MV-4-11 (cell line): ENCODE measurements at places on chromosomes 5 and 9.

- DNase-seq, result no peak
These were observed 39.7 kb upstream of the POC5 start for GRCh38 chr5:75756981-75757380.

DNA sequence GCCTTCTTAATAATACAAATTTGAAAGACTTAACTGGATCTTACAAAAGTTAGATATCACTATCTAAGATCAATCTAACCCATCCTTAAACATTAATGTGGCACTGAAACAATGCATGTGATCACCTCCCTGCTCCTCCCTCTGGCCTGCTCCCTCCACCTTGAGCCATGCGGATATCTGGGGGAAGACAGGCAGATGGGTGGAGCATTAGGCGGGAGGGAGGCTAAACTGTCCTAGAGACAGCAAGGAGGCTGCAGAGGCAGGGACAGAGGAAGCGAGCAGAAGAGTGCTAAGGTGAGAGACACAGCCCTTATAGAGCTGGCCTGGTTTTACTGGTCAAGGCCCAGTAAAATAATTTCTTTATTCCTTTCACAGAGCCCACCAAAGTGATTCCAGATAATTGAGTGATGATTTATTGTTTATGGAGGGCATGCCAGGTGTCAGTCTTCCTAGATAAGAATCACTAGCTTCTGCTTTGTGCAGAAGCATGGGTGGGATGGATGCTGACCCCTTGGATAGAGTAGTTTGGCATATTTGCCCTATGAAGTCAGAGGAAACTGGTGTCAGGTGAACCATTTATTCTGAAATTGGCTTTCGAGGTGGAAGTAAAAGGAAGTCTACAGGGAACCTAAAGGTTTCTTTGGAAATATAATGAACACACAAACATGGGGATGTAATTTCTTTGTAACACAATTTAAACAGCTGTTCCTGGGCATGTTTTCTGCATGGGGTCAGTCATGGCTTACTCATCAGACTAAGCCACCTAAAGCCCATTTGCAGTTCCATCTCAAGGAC is 188.3 kb downstream of the GNAQ start:
- DNase-seq, result no peak

DNA sequence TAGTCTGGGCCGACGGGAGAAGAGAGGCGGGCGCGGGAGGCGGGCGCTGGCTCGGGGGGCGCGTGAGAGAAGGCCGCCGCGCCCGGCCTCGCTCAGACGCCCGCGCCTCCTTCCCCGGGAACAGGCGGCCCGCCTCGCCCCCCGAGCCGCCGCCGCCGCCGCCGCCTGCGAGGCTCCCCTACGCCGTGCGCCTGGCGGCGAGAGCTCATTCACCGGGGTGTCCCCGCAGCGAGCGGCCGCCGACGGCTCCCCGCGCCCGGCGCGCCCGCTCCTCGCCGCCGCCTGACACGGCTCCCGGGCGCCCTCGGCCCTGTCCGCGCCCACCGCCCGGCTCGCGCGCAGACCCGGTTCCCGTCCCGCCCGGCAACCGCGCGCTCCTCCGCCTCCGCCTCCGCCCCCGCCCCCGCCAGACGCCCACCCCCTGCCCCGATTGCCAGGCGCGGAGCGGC is at the start of gene GNAQ:
TSS of gene GNAQ (minus strand) at position 368 of the 449 bp plus-strand sequence. CDS start 576 bp downstream, outside the sequence.
- DNase-seq, result no peak

DNA sequence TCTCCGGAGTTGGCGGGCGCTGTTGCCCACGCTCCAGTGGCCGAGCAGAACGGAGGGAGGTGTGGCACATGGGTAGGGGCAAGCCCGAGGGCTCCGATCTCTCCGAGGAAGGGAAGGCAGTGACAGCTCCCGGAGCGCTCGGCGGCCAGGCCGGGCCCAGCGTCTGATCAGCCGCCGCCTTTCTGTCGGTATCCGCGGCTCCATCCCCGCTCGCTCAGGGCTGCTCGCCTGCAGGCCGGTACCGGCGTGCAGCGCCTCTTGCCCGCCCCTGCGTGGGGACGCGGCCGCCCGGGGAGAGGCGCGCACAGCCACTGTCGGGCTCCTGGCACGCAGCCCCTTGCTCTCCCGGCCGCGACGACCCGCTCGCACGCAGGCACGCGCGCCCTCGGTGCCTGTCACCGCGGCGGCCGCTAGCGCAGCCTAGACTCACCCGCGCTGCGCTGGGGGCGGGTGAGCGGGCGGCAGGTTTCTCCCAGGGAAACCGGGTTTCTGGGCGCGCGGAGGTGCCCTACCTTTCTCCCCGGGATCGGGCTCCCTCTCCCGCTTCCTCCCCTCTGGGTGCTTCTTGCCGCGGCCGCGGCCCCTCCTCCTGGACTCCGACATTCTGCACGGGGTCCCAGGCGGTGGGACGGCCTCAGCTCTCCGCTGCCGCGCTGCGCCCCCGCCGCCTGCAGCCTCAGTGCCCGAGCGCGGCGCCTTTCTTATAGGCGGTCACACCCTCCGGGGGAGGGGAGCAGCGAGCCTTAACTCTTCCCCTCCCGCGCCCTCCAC is 108.4 kb downstream of the PSD2 start:
- DNase-seq, result no peak

- DNase-seq, result no peak
These were observed 166.6 kb downstream of the CDK5RAP2 start for GRCh38 chr9:120413121-120414048.

DNA sequence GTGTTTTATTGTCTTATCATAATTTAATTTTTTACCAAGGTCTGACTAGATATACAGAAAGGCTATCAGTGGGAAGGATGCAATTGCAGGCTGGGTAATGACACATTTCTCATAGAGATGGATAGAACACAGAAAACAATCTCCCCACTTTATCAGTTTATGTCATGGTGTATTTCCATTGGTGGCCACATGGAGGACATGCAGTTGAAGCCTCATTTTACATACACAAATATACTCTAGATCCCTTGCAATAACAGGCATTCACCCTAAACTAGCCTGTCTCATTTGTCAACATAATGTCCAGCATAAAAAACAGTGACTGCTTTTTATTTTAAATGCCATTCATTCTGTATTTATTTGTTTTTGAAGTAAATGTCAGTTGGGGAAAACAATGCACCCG is 526.3 kb downstream of the GABRG2 start:
- no peak for DNase-seq

- no peak for DNase-seq
These were observed 10.9 kb downstream of the ABL1 start for GRCh38 chr9:130845901-130846481.

GRCh38 chr9:132833550-132834121 is 44.4 kb downstream of the AK8 start:
- no peak for DNase-seq

GRCh38 chr5:179427676-179428056 is 82.4 kb upstream of the ADAMTS2 start:
- no peak for DNase-seq

GRCh38 chr9:21590058-21590996 is 108.2 kb upstream of the IFNE start:
- no peak for DNase-seq

DNA sequence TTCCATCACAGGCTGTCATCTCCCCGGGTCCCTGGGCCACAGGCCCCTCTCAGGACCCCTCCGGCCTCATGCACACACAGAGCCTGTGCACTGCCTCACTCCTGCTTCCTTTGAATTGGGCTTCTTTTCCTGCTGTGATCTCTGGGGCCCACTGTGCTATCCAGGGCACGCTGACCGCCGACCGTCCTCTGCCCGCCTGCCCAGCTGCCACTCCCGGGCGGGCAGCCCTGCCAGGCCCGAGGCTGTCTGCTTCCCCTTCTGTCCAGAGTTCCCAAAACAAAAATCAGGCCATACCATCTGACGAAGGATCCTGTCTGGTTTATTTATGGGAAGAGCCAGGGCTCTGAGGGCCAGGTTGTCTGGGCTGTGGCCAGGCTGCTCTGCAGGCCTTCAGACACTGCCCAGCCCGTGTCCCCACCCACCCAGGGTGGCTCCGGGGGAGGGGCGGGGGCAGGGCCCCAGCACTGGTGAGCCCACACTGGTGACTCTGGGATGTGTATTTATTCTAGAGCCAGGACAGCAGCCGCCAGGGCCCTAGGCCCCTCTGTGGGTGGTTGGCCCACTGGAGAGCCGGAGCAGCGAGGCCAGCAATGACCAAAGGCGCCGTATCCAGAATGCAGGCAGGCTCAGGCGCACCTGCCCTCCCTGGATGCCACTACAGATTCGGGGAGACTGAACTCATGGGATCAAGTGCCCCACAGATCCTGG is 57.0 kb downstream of the ADAMTS2 start:
- no peak for DNase-seq

- DNase-seq, result peak; percentile 9
These were observed 80.6 kb downstream of the FBXO4 start for GRCh38 chr5:42005561-42006153.

DNA sequence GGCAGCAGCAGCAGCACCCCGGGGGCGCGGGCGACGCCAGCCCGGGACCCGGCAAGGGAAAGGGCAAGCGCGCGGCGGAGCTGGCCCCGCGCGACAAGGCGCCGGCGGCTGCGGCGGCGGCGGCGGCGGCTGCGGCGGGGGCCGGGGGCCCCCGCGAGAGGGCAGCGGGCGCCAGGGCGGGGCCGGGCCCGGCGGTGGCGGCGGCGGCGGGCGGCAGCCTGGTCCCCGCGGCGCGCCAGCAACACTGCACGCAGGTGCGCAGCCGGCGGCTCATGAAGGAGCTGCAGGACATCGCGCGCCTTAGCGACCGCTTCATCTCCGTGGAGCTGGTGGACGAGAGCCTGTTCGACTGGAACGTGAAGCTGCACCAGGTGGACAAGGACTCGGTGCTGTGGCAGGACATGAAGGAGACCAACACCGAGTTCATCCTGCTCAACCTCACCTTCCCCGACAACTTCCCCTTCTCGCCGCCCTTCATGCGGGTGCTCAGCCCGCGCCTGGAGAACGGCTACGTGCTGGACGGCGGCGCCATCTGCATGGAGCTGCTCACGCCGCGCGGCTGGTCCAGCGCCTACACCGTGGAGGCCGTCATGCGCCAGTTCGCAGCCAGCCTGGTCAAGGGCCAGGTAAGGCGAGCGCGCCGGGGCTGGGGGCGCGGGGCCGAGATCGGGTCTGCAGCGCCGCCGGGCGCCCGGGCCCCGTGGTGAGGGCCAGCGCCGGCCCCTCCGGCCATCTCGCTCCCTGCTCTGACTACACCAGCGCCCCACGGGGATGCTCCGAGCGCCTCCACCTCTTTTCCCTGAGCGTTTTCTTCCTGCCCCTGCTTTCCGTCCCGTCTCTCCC is at the start of gene UBE2QL1:
TSS of gene UBE2QL1 (plus strand) at position 238 of the 843 bp plus-strand sequence. CDS start at position 273, 35 bp downstream.
- DNase-seq, result no peak

DNA sequence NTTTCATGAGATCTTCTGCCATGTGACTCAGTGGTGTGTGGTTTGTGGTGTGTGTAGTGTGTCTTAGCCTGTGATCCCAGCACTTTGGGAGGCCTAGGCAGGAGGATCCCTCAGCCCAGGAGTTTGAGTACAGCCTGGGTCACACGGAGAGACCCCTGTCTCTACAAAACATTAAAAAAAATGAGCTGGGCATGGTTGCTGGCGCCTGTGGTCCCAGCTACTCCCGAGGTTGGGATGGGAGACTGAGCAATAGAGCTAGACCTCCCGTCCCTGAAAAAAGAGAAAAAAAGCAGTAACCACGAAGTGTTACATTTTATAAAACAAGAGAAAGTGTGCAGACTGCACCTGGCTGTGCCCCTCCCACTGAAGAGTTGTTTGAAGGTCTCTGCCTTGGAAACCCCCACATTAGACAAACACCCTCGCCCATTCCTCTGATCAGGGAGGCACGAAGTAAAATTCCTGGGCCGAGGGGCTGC is 21.2 kb upstream of the RNU6ATAC start:
- peak; percentile 52 for DNase-seq

GRCh38 chr5:93279296-93279963 is 301.6 kb downstream of the NR2F1-AS1 start:
- DNase-seq, result no peak

GRCh38 chr9:94952565-94953373 is 226.3 kb downstream of the AOPEP start:
- peak; percentile 16 for DNase-seq

DNA sequence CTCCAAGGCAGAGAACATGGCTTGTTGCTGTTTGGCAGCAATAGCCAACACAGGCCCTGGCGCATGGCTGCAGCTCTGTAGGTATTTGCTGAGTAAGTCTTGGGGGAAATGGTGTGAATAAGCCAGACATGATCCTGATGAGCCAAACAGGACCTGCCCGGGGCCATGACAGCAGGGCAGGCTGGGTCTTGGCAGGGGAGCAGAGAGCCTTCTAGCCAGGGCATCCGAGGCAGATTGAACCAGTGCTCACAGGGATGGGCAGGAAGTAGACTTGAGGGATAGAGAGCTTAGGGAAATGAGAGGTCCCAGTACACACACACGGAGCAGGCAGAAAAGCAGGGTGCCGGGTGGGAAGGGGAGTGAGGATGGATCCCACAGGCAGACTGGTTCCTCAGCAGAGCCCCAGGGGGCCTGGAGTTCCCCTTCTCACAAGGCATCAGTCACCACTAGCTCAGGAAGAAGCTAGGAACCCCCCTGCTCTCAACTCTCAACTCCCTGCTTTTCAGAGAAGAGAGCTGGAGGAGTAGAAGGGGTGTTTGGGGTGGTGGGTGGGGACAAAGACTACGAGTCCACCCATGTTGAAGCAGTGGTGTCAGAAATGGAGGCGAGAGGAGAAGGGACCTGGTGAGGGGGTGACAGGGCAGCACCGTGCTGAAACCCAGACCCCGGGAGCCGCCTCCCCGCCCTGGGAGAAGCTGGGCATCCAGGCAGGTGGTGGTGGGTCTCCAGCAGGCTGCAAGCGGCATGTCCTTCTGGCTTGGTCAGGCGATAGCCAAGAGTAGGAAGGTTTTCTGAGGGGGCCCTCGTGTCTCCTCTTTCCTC is 111.1 kb downstream of the RGS3 start:
- no peak for DNase-seq

GRCh38 chr5:62385131-62385530 is 18.6 kb downstream of the DIMT1 start:
- DNase-seq, result no peak

- no peak for DNase-seq
These were observed 319.4 kb downstream of the TLR4 start for GRCh38 chr9:118023644-118024043.

DNA sequence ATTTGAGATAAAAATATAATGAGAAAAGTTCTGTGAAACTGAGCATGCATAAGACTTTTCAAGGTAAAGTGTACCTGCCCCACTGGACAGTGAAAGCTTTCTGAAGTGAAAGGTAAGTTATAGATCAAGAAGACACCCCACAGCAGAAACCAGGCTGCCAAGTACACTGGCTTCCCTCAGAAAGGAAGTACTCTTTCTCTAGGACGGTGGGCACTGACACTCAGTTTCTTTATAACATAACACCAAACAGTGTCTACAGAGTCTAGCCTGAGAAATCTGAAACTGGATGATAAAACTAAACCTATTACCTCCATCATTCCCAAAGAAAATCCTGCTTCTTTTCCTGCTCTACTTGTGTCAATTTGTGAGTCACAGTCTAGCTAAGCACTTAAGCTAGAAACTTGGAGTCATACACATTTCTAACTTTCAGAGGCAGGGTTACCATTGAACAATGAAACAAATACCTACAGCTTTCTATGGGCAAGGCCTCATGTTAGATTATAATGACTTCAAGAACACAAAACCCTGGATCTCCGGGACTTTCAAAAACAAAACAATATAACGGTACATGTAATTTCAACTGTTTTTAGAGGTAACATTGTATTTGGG is 136.7 kb downstream of the CPLANE1 start:
- peak; percentile 23 for DNase-seq

GRCh38 chr5:26553079-26553478 is 485.3 kb downstream of the CDH9 start:
- no peak for DNase-seq

GRCh38 chr5:65020492-65020891 is 251.8 kb downstream of the CWC27 start:
- no peak for DNase-seq

- DNase-seq, result peak; percentile 84
These were observed 8.5 kb upstream of the DNAJC25 start for GRCh38 chr9:111622626-111623025.

- DNase-seq, result no peak
These were observed 24.4 kb upstream of the SH3RF2 start for GRCh38 chr5:145912019-145912418.

GRCh38 chr5:176646707-176647029 is 616 bp upstream of the TSPAN17 start:
- DNase-seq, result no peak
